Esophagus mucosa (tissue), 1 donor: ENCODE measurements at places on chromosomes 7 and 10. TPM values are rescaled to one million over a fixed set of nuclear protein-coding genes. Genes with fewer than 3 reads are reported as not detected.
A peak's percentile ranks its signal among the peaks of the same experiment; 100 is the strongest.

Gene FAM241B
- 2.9 TPM for total RNA-seq

Gene INPP5A
- total RNA-seq = 14.3 TPM

GRCh38 chr7:32037650-32038198, 32.5 kb downstream of the PDE1C start:
- ATAC-seq = no peak

DNA sequence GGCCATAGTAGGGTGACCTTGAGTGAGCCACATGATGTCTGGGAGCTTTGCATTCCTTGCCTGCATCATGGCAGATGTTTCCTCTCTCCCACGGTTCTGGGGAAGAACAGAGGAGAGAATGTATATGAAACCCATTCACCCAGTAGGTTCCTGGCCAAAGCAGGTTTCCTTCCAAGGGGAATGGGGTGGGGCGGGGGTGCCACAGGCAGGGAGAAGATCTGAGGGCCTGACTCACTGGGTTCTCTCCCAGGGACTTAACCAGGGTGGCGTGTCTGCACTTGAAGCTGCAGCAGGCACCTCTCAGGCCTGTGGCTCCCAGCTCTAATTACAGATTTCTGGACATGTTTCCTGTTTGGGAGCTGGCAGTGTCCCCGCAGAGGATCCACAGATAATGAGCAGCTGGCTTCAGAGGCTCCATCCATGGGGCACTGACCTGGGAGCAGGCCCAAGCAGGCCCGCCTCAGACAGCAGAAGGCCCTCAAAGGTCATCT, 50.2 kb upstream of the ZMIZ1 start:
- peak; percentile 86 for ATAC-seq

- ATAC-seq = peak; percentile 51
Measured at GRCh38 chr10:19921300-19922140, 105.3 kb downstream of the PLXDC2 start.

DNA sequence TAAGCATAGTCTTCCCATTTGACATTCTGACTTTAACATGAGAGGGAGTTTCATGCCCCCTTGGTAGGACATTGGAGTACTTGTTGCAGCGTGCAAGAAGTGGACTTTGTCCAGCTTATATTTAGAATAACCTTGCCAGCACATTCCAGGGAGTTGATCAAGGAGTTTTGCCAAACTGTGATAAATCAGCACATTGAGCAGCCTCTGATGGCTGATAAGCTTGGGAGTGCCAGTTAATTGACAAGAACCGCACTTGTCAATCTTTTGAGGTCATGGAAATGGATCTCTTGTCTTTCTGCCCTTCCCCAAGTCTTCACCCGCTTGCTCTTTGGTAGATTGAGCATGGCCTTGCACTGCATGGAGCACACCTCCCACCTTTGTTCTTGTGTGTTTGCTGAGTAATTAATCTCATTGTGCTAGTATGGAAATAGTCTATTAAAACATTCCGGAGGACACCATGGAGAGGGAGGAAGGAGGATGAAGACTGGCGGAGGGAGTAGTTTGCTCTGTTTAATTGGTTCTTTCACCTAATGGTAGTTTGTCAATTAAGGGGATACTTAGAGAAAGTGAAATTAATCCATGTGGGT, 668.5 kb upstream of the GALNT17 start:
- no peak for ATAC-seq

GRCh38 chr10:2611603-2612002, 455.7 kb upstream of the PFKP start:
- ATAC-seq = no peak

GRCh38 chr7:57407125-57407524, 42.9 kb upstream of the ZNF716 start:
- no peak for ATAC-seq

DNA sequence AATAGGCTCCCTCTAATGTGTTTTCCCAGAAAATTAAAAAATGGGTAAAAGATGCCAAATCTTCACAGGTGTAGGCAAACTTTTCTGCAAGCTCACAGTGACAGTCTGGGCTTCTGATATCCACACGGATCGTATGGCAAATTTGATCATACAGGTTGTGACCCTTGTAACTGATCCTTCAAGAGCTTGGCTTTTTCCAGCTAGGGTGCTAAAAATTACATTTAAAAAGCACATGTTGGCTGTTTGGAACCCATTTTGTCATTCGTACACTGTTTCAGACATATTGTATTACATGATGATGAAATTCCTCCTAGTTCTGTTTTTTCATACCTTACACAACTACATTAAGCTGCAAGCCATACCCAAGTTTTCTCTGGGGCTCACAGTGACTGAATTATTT, 138.7 kb downstream of the GFRA1 start:
- no peak for ATAC-seq

GRCh38 chr10:770975-771374, 81.5 kb upstream of the DIP2C start:
- ATAC-seq = no peak

- no peak for ATAC-seq
Measured at GRCh38 chr7:80410081-80410480, 101.8 kb downstream of the GNAT3 start.

GRCh38 chr7:105808703-105809590, 67.5 kb downstream of the ATXN7L1 start:
- ATAC-seq = peak; percentile 91
